Activated CD8-positive, alpha-beta memory T cell treated with anti-CD3 and anti-CD28 coated beads for 1 hour (primary cell): ENCODE measurements at places on chromosomes 16 and 17.

DNA sequence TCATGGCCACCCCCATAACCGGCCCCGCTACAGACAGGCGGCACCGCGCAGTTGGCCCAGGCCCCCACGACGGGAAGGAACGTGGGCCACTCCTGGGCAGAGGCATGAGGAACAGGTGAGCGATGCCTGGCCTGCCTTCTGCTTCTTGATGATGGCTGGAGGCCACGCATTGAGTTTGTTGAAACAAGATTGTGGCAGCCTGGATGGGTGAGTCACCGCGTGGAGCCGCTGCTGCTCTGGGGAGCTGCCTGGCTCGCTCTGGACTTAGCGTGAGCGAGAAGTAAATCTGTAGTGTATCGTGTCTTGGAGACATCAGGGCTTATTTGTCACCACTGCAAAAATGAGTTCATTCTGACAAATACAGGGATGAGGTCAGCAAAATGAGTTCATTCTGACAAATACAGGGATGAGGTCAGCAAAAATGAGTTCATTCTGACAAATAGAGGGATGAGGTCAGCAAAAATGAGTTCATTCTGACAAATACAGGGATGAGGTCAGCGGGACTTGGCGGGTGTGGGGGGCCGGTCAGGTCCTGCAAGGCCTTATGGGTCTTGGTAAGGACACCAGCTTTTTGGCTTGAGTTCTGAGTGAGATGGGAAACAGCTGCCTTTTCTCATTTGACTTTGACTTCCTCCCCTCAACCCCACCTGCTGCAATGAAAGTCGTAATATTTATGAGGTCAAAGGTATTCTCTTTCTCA is 93.0 kb downstream of the SEC14L1 start:
- DNase-seq, result no peak

- DNase-seq, result no peak
These were observed 23.2 kb downstream of the MAP3K14 start for GRCh38 chr17:45293413-45294211.

DNA sequence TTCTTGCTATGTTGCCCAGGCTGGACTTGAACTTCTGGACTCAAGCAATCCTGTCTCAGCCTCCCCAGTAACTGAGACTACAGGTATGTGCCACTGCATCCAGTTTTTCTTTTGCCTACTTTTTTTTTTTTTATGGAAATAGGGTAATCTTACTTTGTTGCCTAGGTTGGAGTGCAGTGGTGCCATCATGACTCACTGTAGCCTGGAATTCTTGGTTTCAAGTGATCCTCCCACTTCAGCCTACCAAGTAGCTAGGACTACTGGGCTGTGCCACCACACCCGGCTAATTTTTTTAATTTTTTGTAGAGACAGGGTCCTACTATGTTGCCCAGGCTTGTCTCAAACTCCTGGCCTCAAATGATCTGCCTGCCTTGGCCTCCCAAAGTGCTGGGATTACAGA is 10.0 kb downstream of the LRRC36 start:
- DNase-seq, result no peak

DNA sequence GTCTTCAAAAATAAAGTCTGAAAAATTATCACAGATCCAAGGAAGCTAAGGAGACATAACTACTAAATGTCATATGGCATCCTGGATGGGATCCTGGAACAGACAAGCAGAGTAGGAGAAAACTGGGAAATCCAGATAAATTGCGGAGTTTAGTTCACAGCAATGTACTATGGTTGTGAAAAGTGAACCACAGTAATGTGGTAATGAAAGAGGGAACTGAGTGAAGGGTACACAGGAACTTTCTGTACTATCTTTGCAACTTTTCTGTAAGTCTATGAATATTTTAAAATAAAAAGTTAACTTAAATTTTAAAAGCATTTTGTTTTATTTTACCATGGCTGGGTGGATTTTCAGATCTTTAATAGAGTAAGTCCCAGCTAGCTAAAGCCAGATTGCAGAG is 16.3 kb downstream of the SLFN12L start:
- DNase-seq, result no peak

GRCh38 chr16:30951750-30952149 is 2.9 kb downstream of the ORAI3 start:
- no peak for DNase-seq

GRCh38 chr17:74008196-74008595 is 195.3 kb upstream of the RPL38 start:
- DNase-seq, result no peak

- DNase-seq, result no peak
These were observed 525.6 kb downstream of the XYLT1 start for GRCh38 chr16:16945207-16945606.

DNA sequence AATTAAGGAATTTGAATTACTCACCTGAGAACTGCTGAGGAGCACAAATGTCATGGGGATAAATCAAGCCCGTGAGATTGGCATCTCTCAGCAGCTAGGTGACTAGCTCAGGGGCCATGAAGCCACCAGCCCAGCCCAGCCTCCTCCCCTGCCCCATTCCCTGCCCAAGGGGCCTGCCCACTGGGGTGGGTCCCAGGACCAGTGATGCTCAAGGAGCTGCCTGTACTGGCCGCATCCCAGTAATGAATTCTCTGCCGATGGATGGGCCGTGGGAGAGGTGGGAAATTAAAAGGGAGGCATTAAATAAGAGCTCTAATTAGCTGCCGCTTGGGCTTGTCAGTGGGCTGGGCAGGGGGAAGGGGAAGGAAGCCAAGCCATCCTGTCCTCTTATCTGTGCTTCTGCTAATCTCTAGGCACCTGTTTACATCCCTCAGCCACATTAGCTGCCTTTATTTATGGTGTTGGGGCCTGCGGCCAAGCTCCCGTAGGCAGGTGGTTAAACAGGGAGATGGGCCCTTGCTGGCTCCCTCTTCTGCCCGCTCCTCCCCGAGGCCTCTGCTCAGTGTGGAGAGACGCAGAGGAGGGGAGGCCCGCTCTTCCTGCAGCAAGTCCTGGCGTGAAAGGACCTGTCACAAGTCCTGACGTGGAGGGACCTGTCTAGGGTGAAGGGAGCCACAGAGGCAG is 48.8 kb downstream of the PIPOX start:
- DNase-seq, result no peak

- no peak for DNase-seq
These were observed 65.8 kb downstream of the CYTH1 start for GRCh38 chr17:78716292-78716691.

GRCh38 chr17:10610884-10611283 is 46.2 kb downstream of the MYH3 start:
- DNase-seq, result no peak

- no peak for DNase-seq
These were observed 105.3 kb downstream of the AMFR start for GRCh38 chr16:56320056-56320455.

DNA sequence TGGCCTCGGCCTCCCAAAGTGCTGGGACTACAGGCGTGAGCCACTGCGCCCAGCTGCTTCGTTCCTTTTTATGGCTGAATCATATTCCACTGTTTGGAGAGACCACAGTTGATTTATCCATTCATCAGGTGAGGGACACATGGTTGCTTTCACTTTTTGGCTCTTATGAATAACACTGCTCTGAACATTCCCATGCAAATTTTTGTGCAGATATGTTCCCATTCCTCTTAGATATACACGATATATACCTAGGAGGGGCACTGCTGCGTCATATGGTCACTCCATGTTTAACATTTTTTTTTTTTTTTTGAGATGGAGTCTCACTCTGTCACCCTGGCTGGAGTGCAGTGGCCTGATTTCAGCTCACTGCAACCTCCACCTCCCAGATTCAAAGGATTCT is 13.9 kb upstream of the GLIS2 start:
- DNase-seq, result no peak

- no peak for DNase-seq
These were observed 888 bp downstream of the ACSM5 start for GRCh38 chr16:20410121-20410723.

- DNase-seq, result no peak
These were observed 627 bp upstream of the TSPOAP1 start for GRCh38 chr17:58329035-58329809.

DNA sequence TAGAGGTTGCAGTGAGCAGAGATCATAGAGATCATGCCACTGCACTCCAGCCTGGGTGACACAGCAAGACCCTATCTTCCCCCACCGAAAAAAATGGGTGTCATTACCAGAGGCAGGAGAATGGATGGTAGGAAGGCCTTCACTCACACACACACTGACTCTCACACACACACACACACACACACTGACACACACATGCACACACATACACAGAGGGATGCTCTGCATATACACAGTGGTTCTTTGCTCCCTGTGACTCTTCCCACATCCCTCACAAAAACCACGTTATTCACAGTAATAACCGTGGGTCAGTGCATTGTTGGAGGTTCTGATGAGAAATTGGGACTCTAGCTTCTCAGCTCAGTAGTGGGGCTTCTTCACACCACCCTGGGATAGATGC is 300.2 kb upstream of the N4BP1 start:
- no peak for DNase-seq

DNA sequence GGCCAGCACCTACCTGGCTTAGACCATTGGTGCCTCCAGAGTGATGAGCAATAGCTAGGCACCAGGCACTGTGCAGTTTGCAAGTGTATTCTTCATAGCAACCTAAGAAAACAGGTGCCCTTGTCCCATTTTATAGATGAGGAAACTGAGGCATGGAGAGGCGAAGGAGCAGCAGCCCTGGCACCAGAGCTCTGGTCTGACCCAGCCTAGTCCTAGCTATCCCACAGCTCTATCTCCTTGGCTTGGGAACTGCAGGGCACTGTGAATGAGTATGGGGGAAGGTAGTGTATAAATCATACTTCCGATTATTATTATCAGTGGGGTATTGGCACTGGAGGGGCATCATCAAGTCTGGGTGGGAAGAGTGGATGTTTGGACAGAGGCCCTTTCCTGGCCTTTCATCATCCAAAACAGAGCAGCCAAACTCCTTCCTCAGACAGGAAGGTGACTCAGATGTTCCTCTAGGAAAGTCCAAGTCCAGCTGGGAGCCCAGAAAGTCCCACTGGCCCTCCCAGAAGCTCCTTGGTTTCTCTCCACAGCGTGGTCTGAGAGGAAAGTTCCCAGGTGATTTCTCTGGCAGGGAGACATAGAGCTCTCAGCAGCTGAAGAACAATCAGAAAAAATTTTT is 32.0 kb upstream of the PLLP start:
- DNase-seq, result no peak

- no peak for DNase-seq
These were observed 6.6 kb downstream of the NOTUM start for GRCh38 chr17:81954131-81955057.

GRCh38 chr17:62101515-62101914 is 36.4 kb upstream of the MED13 start:
- no peak for DNase-seq

DNA sequence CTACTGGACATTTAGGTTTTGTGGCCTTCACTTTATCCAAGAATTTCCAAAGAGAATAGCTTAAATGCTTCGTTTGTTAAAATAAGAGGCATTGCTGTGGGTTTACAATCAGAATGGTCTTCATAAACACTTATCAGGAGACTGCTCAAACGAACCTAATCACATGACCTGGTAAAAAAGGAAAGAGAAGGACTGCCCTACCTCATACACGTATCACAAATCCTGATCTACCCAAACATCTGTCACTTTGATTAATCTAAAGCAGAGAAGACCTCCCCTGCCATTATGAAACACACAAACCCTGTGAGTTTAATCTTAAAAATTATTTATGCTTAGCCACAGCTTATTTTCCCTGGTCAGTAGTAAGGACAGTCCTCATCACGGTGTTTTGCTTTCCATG is 76.6 kb downstream of the PARN start:
- DNase-seq, result no peak

- no peak for DNase-seq
These were observed 71.5 kb upstream of the KSR1 start for GRCh38 chr17:27384726-27385125.

- DNase-seq, result no peak
These were observed 16.6 kb downstream of the KRT12 start for GRCh38 chr17:40850293-40850972.

- DNase-seq, result no peak
These were observed 17.8 kb downstream of the TMEM11 start for GRCh38 chr17:21196126-21196525.

DNA sequence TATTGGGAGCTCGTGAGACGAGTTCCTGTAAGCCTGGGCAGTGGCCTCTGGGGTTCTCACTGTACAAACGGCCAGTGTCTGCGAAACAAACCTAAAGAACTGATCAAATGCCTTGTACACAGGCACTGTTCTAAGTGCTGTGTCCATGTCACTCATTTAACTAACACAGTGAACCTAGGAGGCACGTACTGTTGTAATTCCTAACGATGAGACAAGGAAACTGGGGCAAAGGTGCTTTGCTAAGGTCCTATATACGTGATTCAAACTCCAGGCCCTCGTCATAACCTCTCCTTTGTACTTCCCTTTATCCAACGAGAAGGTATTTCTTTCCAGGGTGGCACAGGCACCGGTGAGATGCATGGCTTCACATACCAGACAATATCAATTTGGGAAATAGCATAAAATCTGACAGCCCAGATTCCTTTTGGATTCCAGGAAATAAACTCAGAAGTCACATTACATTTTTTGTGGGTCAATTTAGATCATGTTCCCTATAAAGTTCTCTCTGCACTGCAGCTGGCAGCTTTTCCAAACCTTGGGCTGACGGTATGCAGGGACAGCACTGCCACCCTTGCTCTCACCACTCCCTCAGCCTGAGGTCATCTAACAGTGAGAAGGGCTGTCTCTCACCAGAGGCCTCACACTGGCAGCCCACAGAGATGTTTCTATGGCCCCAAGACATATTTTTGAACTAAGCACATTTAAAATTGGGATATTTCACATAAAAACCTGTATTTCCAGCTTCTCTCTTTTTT is 18.3 kb downstream of the GLYR1 start:
- DNase-seq, result no peak

- no peak for DNase-seq
These were observed 467.1 kb downstream of the SOX9 start for GRCh38 chr17:72587773-72588511.

DNA sequence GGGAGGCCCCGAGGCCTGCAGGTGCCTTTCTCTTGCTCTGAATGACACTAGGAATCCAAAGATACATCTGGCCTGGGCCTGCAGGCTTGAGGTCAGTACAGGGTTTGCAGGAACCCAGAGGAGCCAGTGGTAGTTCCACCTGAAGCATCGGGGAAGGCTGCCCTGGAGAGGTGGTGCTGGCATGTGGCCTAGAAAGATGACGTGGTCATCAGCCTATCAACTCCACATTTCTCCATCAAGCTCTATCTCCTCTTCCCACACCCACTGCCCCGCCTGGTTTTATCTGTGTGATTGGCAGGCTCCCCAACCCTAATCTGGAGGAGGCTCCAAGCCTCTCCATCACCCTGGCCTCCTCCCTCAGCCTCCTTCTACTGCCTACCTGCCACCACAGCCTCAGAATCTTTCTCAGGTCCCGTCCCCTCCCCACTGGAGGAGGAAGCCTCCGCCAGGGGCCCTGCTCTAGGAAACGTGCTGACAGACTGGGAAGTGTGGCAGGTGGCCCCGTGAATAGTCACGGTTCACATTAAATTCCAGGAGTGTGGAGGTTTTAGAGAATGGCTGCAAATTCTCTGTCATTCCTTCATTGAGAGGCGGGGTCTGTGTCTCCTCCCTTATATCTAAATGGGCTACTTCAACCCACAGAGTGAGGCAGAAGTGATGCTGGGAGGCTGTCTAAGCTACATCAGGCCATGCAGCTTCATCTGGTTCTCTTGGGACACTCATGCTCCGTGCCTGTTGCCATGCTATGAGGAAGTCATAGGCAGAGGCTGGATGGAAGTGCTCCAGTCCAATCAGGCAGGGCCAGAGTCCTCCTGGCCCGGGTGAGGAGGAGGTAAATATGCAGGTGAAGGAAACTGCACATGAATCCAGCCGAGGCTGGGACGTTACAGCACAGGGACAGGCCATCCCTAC is 11.4 kb upstream of the MAP2K3 start:
- DNase-seq, result no peak
